ENCODE measurements at places on chromosomes 5 and 9. TPM values are rescaled to one million over a fixed set of nuclear protein-coding genes. Genes with fewer than 3 reads are reported as not detected.

- H3K4me1 ChIP-seq, result peaks cover 36% of the 10 kb centered on the region
- peak overlapping the region; percentile 89 for H3K4me3 ChIP-seq
- no peak for DNase-seq
- H3K36me3 ChIP-seq, result no peaks in the 10 kb centered on the region
Observed at GRCh38 chr5:177302354-177303110, 987 bp downstream of the RAB24 start.

GRCh38 chr9:113223963-113224362, 2.6 kb downstream of the SLC31A1 start:
- H3K27me3 ChIP-seq, result no peaks in the 10 kb centered on the region
- H3K4me1 ChIP-seq, result peaks cover 11% of the 10 kb centered on the region
- no peak overlapping the region for H3K4me3 ChIP-seq
- DNase-seq, result no peak
- H3K36me3 ChIP-seq, result no peaks in the 10 kb centered on the region

The OR1N2 gene
- 0.73 TPM for total RNA-seq

GRCh38 chr5:13780081-13780480, 164.4 kb downstream of the DNAH5 start:
- H3K27me3 ChIP-seq, result no peaks in the 10 kb centered on the region
- H3K36me3 ChIP-seq, result no peaks in the 10 kb centered on the region
- H3K27ac ChIP-seq, result no peak overlapping the region
- no peak overlapping the region for H3K4me3 ChIP-seq
- DNase-seq, result no peak

DNA sequence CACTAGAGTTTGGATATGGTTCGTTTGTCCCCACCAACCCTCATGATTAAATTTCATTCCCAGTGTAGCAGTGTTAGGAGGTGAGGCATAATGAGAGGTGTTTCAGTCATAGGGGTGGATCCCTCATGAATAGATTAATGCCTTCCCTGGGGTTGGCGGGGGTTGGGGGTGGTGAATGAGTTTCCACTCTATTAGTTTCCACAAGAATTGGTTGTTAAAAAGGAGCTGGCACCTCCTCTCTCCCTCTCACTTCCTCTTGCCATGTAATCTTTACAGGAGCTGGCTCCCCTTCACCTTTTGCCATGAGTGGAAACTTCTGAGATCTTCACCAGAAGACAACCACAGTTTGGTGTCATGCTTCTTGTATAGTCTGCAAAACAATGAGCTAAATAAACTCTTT, 333.7 kb downstream of the ENC1 start:
- no peaks in the 10 kb centered on the region for H3K27me3 ChIP-seq
- H3K36me3 ChIP-seq, result no peaks in the 10 kb centered on the region
- peaks cover 3% of the 10 kb centered on the region for H3K4me1 ChIP-seq
- no peak for DNase-seq

GRCh38 chr9:133645021-133645765, 9.0 kb downstream of the DBH start:
- no peaks in the 10 kb centered on the region for H3K27me3 ChIP-seq
- no peaks in the 10 kb centered on the region for H3K36me3 ChIP-seq
- no peak for DNase-seq
- no peak overlapping the region for H3K4me3 ChIP-seq
- no peaks in the 10 kb centered on the region for H3K4me1 ChIP-seq

The IL4 gene
- total RNA-seq, result not detected

GRCh38 chr5:168117469-168117868, 174.0 kb upstream of the WWC1 start:
- H3K36me3 ChIP-seq, result no peaks in the 10 kb centered on the region
- no peak overlapping the region for H3K4me3 ChIP-seq
- H3K4me1 ChIP-seq, result no peaks in the 10 kb centered on the region
- no peak overlapping the region for H3K27ac ChIP-seq
- DNase-seq, result no peak

- no peaks in the 10 kb centered on the region for H3K4me1 ChIP-seq
- H3K27ac ChIP-seq, result no peak overlapping the region
- DNase-seq, result no peak
Observed at GRCh38 chr5:153629027-153629895, 138.8 kb downstream of the GRIA1 start.

The TAF11L2 gene
- total RNA-seq, result not detected

DNA sequence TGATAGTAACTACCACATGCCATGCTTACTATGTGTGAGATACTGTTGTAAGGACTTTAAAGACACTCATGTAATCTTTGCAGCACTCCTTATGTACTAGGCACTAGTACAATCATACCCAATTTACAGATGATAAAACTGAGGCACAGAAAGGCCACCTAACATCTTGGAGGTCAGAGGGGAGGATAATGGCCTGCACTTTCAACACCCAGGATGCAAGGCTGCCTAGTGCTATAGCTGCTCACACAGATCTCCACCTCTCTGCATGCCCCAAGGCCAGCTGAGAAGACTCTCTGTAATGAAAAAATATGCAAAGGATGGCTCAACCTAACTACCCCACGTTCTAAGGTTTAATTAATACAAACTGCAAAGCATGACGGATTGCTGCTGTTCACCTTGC, 57.2 kb downstream of the GNAQ start:
- no peaks in the 10 kb centered on the region for H3K27me3 ChIP-seq
- H3K27ac ChIP-seq, result peak overlapping the region; percentile 2
- H3K36me3 ChIP-seq, result no peaks in the 10 kb centered on the region

DNA sequence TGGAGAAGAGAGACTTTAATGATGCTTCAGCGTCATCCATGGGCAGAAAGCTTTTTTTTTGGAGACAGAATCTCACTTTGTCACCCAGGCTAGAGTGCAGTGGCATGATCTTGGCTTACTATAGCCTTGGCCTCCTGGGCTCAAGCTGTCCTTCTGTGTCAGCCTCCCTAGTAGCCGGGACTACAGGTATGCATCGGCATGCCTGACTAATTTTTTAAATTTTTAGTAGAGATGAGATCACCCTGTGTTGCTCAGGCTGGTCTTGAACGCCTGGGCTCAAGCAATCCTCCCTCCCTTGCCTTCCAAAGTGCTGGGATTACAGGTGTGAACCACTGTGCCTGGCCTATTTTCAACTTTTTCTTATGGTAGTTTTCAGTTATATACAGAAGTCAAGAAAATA, 23.2 kb downstream of the SPIN1 start:
- H3K4me1 ChIP-seq, result no peaks in the 10 kb centered on the region
- H3K27me3 ChIP-seq, result no peaks in the 10 kb centered on the region
- no peak for DNase-seq
- H3K4me3 ChIP-seq, result no peak overlapping the region
- no peak overlapping the region for H3K27ac ChIP-seq

The IPO11 gene
- 34.7 TPM for total RNA-seq

The MARCOL gene
- total RNA-seq, result not detected
